ENCODE measurements at places on chromosomes 4 and X.
A peak's percentile ranks its signal among the peaks of the same experiment; 100 is the strongest.

GRCh38 chr4:67996127-67996526, 32.8 kb upstream of the TMPRSS11A start:
- no peak for DNase-seq

- DNase-seq, result no peak
These were observed 603.8 kb upstream of the PCDH7 start for GRCh38 chr4:30116401-30116800.

DNA sequence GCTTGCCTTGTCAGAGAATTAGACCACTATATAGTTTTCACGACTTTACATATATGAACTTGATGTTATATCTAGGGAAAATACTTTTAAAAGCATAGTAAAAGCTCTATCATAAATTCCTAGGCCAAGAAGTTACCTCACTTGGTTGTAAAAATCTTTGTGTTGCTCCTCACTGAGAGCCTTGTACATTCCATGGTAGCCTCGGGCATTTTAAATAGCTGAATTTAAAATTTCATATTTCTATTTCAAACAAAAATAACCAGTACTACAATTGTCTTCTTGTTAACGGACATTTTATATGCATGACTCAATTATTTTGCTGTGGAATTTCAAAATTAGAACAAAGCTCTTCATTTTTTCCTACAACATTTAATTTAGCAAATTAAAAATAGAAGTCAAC, 107.6 kb downstream of the MID1 start:
- DNase-seq, result no peak

GRCh38 chr4:30714408-30715031, 5.6 kb upstream of the PCDH7 start:
- DNase-seq, result no peak

GRCh38 chr4:41028392-41029076, 185.8 kb downstream of the APBB2 start:
- DNase-seq, result no peak

DNA sequence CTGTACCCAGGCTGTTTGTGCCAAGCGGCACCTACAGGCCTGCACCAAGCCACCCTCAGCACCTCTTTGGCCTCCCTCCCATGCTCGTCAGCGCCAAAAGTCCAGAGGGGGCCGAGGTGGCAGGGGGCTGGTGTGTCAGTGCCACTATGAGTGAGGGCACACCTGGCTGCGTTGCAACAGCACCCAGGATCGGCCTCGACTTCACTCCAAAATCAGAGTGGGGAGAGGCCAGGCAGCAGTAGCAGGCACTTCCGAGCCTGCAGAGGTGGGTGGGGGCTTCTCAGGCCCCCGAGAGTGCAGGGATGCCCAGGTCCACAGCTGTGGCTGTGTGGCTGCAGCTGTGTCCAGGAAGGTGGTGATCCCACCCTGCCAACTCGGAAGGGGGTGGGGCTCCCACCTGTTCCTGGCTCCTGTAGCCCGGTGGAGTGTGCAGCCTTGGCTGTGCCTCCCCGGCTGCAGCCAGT, 58.5 kb downstream of the PPA2 start:
- no peak for DNase-seq

- DNase-seq, result no peak
These were observed 8.3 kb downstream of the PPP2R3B start for GRCh38 chrX:378443-378842.

GRCh38 chr4:3869661-3870566, 103.7 kb downstream of the ADRA2C start:
- no peak for DNase-seq

DNA sequence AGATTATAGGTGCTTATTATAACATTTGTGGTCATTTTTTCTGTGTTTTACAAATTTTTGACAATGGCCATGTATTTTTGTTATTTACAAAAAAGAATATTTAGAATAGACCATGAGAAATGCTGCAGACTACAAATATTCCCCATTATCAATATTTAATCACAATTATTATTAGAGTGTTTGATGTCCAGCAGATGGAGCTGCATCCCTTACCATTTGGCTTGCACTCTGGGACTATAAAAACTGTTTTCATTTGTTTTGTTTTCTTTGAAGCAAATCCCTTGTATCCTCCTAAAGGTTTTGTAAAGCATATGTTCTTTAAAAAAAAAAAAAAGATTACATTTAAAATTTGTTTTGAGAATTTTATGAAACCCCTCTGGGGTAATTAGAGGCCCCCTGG, 85.6 kb upstream of the CXorf66 start:
- no peak for DNase-seq

DNA sequence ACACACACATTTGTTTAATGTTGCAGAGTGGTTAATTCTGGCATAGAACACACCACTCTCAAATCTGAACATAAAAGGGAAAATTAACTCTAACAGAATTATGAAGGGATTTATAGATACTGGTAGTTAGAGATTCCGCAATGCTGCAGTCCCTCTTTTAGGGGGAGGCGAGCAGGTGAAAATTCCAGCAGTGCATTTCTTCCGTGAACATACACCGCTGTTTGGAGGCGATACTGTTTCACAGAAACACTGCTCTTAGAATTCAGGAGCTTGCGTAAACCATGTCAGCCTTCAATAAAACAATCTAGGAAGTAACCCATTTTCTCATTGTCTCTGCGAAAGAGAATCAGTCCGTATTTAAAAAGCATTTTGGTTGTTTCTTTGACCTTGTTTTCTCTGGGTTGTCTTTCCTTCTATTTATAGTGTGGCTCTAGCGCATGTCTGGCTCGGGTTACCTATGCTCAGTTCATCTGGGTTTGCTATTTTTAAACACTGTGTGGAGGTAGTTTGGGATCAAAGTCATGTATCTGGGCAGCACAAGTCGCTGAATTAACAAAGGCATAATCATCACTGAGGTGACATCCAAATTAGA, 90.4 kb downstream of the GPAT3 start:
- DNase-seq, result no peak

DNA sequence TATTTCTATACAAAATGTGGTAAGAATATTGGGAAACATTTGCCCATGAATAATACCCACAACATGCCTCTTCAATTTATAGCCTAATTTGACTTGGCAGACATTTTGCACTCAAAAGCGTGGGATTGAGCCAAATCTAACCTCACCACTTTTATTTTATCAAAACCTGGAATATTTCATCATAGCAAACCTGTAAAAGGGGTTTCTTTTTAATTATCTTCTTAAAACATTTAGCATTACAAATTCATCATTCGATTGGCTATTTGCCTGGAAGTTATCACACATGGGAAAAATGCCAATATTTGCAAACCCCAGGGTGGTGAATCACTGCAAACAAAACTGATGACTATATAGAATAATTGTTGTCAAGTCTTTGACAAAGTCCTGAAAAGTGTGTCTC, 56.2 kb downstream of the VCX3B start:
- no peak for DNase-seq

DNA sequence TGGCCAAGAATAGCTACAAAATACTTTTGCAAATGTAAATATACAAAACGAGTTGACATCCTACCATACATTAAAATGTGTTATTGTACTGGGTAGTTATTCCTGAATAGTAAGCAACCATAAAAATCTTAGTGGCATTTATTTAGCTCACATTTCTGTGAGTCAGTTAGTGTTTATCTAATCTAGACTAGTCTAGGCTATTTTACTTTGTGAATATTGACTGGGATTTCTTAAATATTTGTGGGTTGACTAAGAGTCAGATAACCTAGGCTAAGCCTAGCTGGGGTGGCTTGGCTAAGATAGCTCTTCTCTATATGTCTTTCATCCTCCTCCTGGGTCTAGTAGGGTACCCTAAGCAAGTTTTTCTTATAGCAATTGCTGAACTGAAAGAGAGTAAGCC, 543.8 kb upstream of the DIAPH2 start:
- no peak for DNase-seq

GRCh38 chr4:67288964-67289363, 256.3 kb downstream of the CENPC start:
- no peak for DNase-seq

- no peak for DNase-seq
These were observed 11.2 kb upstream of the RNF175 start for GRCh38 chr4:153771046-153771445.

GRCh38 chr4:36312511-36312910, 31.1 kb downstream of the DTHD1 start:
- no peak for DNase-seq

- no peak for DNase-seq
These were observed 59.9 kb upstream of the TBC1D14 start for GRCh38 chr4:6849691-6850090.

GRCh38 chrX:40093586-40093985, 4.2 kb downstream of the BCOR start:
- DNase-seq, result no peak

DNA sequence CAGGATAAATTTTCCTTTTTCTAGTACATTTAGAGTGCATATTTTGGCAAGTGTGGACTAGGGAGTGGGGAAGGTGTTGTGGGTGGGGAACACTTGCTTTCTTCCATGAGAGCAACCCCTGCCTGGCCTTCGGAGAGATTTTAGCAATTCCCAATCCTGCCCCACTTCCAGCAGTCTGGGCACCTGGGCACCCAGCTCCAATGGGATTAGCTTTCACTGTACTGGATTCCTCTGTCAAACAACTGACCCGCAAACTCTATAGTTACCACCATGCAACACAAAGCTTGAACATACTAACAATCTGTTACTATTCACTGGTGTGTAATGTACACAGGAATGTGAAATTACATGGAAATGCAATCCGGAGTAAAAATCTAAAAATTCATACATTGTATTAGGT, 50.3 kb downstream of the SH3RF1 start:
- no peak for DNase-seq

GRCh38 chrX:12702509-12703091, 88.6 kb upstream of the PRPS2 start:
- no peak for DNase-seq

DNA sequence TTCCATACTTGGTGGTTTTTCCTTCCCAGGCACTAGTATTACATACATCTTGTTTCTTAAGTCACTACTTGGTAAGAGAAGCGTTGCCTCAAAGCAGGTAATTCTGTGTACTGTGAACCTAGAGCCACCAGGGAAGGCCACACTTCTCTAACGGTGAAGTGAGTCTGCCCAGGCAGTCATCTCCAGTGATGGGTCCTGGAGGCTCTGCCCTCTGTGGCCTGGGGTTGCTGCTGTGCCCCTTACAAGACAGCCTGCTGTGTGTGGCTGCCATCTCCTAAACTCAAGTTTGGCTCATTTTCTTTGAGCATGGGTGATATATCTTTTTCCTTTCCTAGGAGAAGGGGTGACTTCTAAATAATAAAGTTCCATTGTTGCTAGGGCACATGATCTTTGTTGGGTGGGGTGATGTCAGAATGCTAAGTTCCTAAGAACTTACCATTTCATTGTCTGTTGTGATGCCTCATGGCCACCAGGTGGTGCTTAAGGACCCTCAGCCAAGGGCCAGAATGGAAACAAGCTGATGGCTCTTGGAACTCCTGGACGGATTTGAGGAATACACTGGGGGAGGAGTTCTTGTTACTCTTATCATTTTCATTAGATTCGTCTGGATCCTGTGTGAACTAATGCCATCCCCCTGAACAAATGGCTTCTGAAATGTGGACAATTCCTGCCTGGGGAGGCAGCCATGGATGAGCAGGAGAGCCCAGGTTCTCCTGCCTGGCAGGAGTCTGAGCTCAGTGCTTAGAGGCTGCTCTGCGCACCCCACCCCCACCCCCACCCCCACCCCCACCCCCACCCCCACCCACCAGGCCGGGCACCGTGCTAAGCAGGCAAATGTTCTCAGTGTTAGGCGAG, 41.1 kb upstream of the WDR1 start:
- DNase-seq, result no peak

GRCh38 chr4:8322794-8323704, 53.5 kb downstream of the HTRA3 start:
- DNase-seq, result peak; percentile 2

DNA sequence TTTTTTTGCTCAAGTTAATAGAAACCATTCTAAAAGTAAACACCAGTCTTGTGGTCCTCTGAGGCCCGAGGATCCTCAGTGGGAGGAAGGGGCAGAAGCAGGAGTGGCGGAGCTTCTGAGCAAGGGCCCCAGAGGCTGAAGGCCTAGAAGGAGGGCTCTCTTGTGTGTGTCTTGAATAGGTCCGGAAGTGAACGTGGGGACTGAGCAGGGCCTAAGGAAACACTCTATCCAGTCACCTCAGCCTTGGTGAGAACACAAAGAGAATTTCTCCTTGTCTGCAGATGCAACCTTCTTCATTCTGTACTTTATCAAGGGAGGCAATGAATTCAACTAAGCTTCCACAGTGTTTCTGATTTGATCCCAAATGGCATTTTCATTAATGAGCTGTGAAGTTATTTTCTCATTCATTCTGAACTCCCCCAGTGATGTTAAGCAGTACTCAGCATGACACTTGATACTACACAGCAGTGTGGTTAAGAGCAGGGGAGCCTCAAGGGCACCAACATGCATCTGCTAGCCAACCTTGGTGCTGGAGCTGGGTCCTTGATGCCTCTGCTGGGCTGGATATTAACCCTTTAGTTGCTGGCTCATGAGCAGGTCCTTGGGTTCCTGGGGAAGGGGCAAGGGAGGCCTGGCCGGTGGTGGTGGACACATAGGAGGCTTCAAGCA, 64.7 kb downstream of the RBM47 start:
- no peak for DNase-seq

GRCh38 chr4:81454948-81455347, 16.8 kb downstream of the RASGEF1B start:
- no peak for DNase-seq

GRCh38 chrX:153773741-153774575, 6.9 kb upstream of the SRPK3 start:
- peak; percentile 16 for DNase-seq

DNA sequence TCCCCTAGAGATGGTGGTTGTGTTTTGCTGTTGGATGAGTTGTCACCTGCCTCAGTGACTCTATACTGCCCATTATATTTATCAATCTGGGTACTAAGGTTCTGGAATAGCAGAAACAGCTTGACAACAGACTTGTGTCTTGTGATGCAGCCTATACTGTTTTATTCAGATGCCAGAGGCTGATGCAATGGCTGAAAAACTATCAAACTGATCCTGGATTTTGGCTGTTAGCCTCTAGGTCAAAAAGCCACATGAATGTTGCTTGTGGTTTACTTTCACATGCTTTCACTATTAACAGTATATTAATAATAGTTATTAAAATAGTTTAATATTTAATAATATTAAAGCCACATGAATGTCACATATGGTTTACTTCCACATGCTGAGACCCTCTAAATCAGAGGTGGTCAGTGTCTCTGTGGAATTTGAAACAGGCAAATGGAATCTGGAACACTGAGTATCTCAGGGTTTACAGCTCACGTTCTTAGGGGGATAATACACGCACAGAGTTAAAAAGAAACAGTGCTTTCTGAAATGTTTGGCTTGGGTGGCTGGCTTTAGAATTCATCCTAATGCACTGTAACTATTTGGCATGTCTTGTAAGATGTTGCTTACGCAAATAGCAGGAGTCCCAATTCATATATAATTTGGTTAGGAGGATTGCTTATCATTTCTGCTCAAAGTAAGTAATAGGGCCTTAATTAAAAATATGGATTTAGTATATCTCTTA, 82.5 kb upstream of the LCORL start:
- DNase-seq, result no peak

- DNase-seq, result no peak
These were observed 9.9 kb downstream of the LARP7 start for GRCh38 chr4:112646632-112647537.

GRCh38 chrX:8424912-8425311, 39.7 kb upstream of the VCX3B start:
- no peak for DNase-seq

Measured in heart left ventricle (tissue), 16 donors.